Right lobe of liver (tissue), 6 donors: ENCODE measurements at places on chromosomes 13 and 19. TPM values are rescaled to one million over a fixed set of nuclear protein-coding genes. Genes with fewer than 3 reads are reported as not detected.

Gene VWA8
- total RNA-seq: 33.8 TPM

Gene LYPD5
- total RNA-seq: not detected

Gene C13orf42
- not detected for total RNA-seq

DNA sequence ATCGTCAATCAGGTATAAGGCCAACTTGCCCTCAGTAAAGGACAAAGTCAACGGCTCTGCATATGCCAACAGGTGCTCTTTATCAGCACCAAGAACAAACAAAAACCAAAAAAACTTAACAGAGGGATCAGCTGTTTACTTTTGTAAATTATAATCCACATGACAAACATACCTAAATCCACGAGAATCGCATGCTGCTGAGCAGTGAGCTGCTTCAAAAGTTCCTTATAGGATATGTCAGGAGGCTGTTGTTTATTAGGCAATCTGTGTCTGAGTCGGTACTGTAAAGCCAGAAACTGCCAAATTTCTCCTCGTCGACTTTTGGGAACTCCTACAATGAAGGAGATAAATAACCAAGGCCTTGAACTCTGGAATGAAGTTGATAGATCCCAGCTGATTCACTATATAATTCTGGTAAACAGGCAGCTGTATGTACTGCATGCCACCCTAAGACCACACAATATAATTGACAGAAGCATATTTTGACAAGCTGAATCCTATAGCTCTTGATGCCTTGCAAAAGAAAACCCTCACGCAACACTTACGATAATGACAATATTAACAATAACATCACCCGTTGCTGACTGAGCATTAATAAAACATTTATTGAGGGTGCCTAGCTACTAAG, 179.8 kb downstream of the TBC1D4 start:
- no peaks in the 10 kb centered on the region for H3K27me3 ChIP-seq
- no peak overlapping the region for H3K4me3 ChIP-seq
- peaks cover 11% of the 10 kb centered on the region for H3K4me1 ChIP-seq

Gene CDX2
- not detected for total RNA-seq

GRCh38 chr19:4327877-4328242, 10.8 kb downstream of the STAP2 start:
- no peak for DNase-seq
- H3K36me3 ChIP-seq: no peaks in the 10 kb centered on the region
- no peak overlapping the region for H3K4me3 ChIP-seq
- no peaks in the 10 kb centered on the region for H3K4me1 ChIP-seq

- peak within 1 kb of the TSS; percentile 53 for H3K4me3 ChIP-seq
- no peaks in the 10 kb centered on the region for H3K4me1 ChIP-seq
- H3K27me3 ChIP-seq: no peaks in the 10 kb centered on the region
- H3K36me3 ChIP-seq: no peaks in the 10 kb centered on the region
- no peak within 1 kb of the TSS for H3K27ac ChIP-seq
Measured at GRCh38 chr19:44447916-44448674, at the start of gene ZNF229. Gene ZNF229, minus strand, starts transcription at chr19:44448472. Its CDS starts 5,625 bp downstream, at chr19:44442847.

DNA sequence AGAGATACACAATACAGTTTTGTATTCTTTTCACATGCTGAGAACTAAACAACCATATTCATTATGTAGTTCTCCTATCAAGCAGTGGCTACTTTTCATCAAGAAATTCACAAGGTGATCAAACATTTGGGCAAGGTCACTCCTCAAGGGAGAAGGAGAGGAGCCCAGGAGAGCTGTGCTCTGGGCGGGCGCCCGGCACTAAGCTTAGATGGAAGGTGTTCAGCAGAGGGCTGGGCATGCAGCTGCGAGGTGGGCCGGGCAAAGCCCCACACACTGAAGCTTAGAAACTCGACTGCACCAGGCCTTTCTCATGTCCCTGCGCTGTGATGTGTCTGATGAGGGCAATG, 30.4 kb upstream of the SPACA7 start:
- H3K27ac ChIP-seq: no peak overlapping the region
- no peak for DNase-seq
- H3K4me3 ChIP-seq: no peak overlapping the region
- no peaks in the 10 kb centered on the region for H3K4me1 ChIP-seq
- H3K27me3 ChIP-seq: no peaks in the 10 kb centered on the region

DNA sequence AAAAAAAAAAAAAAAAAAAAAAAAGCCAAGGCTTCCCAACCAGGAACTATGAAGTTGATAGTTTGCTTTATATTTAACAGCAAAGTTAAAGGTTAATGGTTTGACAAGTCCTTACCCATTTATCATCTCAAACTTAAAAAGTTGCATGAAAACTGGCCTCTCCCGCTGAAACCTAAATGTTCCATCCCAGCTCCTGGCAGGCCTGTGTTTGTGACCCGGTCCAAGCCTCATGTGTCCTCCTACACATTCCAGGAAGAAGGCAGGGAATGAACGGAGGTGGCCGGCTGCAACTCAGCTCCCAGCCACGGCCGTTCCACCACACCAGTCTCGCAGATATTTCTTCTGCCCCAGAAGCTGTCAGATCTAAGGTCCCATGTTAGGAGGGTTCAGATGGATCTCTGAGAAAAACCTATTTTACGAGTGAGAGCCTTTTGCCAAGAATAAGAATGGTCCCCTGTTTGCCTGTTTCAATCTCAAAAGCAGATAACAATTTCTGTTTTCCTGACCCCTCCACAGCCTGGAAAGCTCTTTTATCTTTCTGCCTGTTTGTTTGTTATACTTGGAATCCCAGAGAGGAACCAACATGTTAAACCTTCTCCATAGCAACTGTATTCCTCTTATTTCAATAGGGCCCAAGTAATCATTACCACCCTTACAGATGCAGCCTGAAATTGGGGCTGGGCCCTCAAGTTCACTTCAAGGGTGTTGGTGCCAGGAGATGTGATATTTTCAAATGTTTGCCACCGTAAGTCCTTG, 56.5 kb downstream of the KCTD12 start:
- no peak for DNase-seq
- no peaks in the 10 kb centered on the region for H3K36me3 ChIP-seq
- no peak overlapping the region for H3K27ac ChIP-seq
- no peaks in the 10 kb centered on the region for H3K4me1 ChIP-seq
- H3K27me3 ChIP-seq: no peaks in the 10 kb centered on the region

Gene SCEL
- total RNA-seq: not detected

Gene KLK12
- total RNA-seq: not detected

- no peak overlapping the region for H3K4me3 ChIP-seq
- DNase-seq: peak; percentile 73
Measured at GRCh38 chr13:21014502-21015170, 46.8 kb downstream of the LATS2 start.

- H3K27ac ChIP-seq: no peak overlapping the region
- no peaks in the 10 kb centered on the region for H3K36me3 ChIP-seq
- H3K4me1 ChIP-seq: no peaks in the 10 kb centered on the region
- no peak for DNase-seq
- no peaks in the 10 kb centered on the region for H3K27me3 ChIP-seq
- H3K4me3 ChIP-seq: no peak overlapping the region
Measured at GRCh38 chr13:68028701-68029100, 798.6 kb upstream of the PCDH9 start.

Gene VSTM1
- total RNA-seq: not detected

Gene S1PR5
- 0.39 TPM for total RNA-seq

- H3K27me3 ChIP-seq: no peaks in the 10 kb centered on the region
- H3K36me3 ChIP-seq: no peaks in the 10 kb centered on the region
- H3K4me3 ChIP-seq: peak overlapping the region; percentile 65
- H3K27ac ChIP-seq: peak overlapping the region; percentile 99
Measured at GRCh38 chr13:93227878-93228642, 1.5 kb downstream of the GPC6 start.

- H3K36me3 ChIP-seq: no peaks in the 10 kb centered on the region
- no peak overlapping the region for H3K4me3 ChIP-seq
- no peaks in the 10 kb centered on the region for H3K4me1 ChIP-seq
- no peaks in the 10 kb centered on the region for H3K27me3 ChIP-seq
- H3K27ac ChIP-seq: no peak overlapping the region
Measured at GRCh38 chr13:97938706-97939475, 14.6 kb upstream of the IPO5 start.

Gene DLL3
- not detected for total RNA-seq

Gene CYP4F2
- 151 TPM for total RNA-seq

Gene CFAP97D2
- total RNA-seq: not detected

Gene LDLR
- total RNA-seq: 25.0 TPM

- peaks cover 1% of the 10 kb centered on the region for H3K36me3 ChIP-seq
- no peak overlapping the region for H3K4me3 ChIP-seq
- H3K4me1 ChIP-seq: no peaks in the 10 kb centered on the region
- H3K27me3 ChIP-seq: no peaks in the 10 kb centered on the region
- no peak overlapping the region for H3K27ac ChIP-seq
Measured at GRCh38 chr13:49256841-49257240, 9.1 kb downstream of the CDADC1 start.

DNA sequence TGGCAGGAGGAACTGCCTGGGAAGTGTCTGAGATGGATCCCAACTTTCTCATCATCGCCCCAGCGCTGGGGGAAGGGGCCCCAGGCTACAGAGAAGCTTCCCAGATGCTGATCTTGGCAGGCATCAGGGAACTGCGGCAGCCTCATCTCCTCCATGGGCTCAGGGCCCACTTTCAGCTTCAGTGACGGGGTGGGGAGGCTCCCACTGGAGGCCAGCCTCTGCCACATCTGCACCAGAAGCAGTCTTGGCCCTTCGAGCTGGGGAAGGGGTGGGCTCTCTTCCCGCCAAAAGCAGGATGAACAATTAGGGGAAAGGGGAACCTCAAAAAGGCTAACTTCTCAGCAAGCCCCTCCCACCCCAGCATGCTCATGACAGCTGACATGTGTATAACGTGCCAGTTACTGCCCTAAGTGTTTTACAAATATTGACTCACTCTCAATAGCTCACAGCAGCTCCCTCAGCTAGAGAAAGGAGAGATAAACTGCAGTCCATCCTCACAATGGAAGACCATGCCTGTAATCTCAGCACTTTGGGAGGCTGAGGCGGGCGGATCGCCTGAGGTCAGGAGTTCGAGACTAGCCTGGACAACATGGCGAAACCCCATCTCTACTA, 7.1 kb upstream of the S1PR2 start:
- H3K4me3 ChIP-seq: no peak overlapping the region
- no peaks in the 10 kb centered on the region for H3K36me3 ChIP-seq
- DNase-seq: peak; percentile 57
- no peaks in the 10 kb centered on the region for H3K27me3 ChIP-seq
- peak overlapping the region; percentile 69 for H3K27ac ChIP-seq

Gene SIGLEC5
- total RNA-seq: not detected

GRCh38 chr13:102310691-102311418, 91.0 kb downstream of the FGF14 start:
- H3K27ac ChIP-seq: no peak overlapping the region
- no peaks in the 10 kb centered on the region for H3K36me3 ChIP-seq
- no peak for DNase-seq
- H3K4me1 ChIP-seq: no peaks in the 10 kb centered on the region

DNA sequence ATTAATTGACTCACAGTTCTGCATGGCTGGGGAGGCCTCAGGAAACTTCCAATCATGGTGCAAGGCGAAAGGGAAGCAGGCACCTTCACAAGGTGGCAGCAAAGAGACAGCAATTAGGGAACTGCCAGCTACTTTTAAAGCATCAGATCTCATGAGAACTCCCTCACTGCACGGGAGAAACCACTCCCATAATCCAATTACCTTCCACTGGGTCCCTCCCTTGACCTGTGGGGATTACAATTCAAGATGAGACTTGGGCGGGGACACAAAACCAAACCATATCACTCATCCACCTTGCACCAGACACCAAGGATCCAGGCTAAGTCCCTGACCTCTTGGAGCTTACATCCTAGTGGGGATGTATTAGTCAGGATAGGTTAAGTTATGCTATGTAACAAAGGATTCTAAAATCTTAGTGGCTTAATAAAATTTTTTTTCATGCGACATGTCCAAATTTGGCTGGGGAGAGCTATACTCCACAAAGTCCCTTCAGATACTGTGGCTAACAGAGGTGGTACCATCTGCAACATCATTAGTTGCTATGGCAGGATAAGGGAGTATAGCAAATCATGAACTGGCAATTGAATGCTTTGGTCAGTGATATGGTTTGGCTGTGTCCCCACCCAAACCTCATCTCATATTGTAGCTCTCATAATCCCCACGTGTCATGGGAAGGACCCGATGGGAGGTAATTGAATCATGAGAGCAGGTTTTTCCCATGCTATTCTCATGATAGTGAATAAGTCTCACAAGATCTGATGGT, 8.3 kb upstream of the FAM187B start:
- no peaks in the 10 kb centered on the region for H3K27me3 ChIP-seq
- H3K4me3 ChIP-seq: no peak overlapping the region
- no peaks in the 10 kb centered on the region for H3K4me1 ChIP-seq
- H3K36me3 ChIP-seq: no peaks in the 10 kb centered on the region
- peak; percentile 44 for DNase-seq

DNA sequence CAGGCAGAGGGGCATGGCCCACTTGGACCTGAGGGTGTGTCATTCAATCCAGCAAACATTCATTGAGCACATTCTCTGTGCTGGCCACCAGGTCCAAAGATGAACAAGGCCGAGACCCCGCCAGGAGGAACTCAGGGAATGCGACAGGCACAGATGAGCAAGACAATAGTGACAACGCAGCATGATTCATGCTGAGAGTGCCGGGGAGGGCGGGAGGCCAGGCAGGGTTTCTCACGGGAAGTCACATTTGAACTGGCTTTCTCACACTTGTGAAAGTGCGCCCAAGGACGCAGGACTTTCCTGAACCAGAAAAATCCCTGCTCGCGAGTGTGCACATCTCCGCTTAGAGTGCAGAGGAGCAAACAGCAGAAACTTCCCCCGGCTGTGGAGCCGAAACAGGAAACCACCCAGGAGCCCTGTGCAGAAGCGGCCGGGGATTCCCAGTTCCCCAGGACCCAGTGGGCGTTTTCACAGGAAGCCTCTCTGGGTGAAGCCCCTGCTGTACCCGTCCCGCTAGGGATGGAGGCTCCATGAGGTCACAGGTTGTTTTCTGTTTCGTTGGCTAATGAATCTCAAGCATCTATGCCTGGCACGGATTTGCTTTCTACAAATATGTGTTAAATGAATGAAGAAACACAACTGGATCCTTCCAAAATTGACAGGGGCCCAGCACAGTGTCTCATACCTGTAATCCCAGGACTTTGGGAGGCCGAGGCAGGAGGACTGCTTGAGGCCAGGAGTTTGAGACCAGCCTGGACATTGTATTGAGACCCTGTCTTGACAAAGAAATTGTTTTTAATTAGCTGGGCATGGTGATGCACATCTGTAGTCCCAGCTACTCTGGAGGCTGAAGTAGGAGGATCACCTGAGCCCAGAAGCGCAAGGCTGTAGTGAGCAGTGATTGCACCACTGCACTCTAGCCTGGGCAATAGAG, 68.4 kb upstream of the TM9SF2 start:
- no peaks in the 10 kb centered on the region for H3K27me3 ChIP-seq
- H3K4me1 ChIP-seq: no peaks in the 10 kb centered on the region
- H3K27ac ChIP-seq: peak overlapping the region; percentile 14
- H3K4me3 ChIP-seq: no peak overlapping the region
- DNase-seq: peak; percentile 75
- H3K36me3 ChIP-seq: no peaks in the 10 kb centered on the region
